ENCODE measurements at places on chromosomes 4 and X.

DNA sequence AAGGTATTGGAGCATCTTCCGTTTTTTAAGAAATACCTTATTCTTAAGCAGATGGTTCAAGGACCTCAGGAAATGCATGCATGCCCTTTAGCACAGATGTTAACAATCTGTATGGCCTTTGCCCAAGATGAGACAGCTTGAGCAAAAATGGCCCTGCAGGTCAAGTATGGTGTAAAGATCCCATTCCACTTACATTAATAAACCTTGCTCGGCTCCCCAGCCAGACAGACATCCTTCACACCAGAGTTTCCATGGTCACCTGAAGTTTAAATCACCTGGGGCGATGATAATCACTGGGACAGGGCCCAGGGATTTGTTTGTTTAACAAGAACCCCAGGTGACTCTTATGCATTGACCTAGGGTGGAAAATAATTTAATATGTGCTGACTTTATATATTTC is 287.0 kb upstream of the NOCT start:
- no peak for DNase-seq

DNA sequence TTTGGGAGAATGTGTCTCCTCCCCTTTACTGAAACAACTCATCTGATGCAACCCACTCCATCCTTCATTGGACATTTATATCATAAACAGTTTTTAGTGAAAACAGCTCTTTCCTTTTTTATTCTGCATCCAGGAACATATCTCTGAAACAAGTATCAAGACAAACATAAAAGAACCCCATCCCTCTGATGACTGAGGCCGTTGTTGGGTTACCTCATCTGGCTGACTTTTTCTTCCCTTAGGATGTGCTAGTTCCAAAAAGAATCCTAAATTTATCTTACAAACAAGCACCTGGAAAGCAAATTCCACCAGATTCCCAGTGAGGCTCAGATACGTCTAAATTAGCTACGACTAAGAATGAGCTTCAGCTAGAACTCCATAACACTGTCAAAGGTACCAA is 483.7 kb upstream of the INTU start:
- DNase-seq, result no peak

DNA sequence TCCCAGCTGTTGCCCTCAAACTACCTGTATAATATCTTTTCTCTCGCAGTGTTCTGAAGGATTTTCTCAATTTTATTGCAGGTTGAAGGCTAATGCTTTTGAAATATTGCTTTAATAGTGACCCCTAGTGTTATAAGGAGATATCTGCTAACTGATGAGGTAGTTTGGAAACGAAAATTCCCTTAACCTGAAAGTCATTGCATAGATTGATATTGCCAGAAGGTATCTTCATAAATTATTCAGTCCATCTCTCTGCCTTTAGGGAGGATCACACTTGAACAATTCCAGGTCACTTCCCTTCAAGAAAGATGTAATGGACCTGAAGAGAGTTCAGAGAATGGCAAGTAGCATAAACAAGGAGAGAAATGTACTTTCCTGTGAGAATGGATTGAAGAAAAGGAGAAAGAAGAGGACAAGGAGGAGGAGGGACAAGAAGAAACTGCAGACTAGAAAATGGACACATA is 44.1 kb downstream of the TIGD4 start:
- no peak for DNase-seq

- peak; percentile 82 for DNase-seq
Measured at GRCh38 chrX:24150051-24150790, 692 bp downstream of the ZFX start.

DNA sequence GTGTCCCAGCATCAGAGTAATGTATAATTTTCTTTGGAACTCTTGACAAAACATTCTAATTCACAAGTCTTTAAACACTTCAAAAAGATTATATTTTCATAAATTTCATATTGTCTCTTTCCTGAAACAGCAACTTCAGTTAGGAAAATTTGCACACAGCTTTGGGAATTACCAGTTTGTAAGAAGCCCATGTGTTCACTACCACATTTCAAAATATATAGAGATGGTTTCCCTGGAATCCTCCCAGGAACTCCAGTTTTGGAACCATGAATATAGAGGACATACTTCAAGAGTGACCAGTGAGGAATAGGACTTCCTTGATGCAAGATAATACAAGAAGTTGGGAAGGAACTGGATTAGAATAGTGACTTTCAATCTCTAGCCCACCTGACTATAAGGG is 28.7 kb upstream of the HPGDS start:
- DNase-seq, result no peak

DNA sequence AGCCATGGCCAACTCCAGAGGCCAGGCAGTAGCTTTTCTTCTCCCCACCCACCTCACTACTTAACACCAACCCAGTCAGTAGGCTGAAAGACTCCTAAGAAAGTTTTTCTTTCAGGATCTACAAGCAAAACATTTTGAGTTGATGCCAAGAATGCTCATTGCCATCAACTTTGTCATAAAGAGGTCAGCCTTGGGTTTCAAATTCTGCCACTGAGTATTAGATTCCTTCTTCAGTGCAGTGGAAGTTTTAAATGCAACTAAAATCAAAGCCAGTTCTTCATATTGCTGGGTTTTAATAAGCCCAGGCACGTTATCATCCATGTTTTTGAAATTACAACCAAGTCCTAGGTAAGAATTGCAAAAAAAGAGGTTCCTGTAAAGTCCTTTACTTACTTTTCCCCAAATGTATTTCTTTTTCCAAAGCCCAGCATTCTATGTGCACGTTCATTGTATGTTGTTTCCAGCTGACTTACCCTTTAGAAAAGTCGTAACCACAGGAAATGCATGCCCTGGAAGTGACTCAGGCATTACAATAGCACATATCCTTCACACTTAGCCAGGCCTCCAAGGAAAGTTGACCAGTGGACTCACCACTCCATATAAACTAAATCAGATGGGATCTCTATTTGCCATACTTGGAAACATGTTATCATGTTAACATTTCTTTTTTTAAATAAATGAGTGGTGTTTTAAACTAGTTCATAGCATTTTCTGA is 229.9 kb downstream of the SOX3 start:
- DNase-seq, result no peak

DNA sequence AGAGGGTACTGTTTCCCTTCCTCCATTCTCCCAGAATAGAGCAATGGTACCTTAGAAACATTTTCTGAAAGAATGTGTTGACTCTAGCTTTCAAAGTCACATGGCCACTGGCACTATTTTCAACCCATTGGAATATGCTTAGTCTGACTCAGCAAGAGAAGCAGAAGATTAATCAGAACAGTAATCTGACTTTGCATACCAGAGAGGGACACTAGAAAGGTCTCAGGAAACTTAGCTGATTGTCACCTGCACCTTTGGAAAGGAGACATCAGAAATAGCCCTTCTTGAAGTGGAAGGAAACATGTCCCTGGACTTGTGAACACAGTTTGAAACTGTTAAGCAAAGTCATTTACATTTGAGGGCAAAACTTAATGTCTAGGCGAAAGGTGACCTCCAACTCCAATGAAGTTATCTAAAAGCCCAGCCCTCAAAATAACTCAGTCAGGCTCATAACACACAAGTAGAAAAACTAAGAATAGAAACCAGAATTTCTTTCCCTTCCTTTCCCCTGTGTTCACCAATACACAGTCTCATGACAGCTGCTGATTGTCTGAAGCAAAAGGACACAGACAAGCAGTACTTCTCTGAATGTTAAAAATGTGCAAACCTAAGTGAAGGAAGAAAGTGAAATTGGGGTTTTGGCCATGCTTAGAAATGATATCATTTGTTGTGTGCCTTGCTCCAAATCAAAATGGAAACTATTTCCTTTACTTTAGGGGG is 270.8 kb downstream of the GRIA3 start:
- no peak for DNase-seq

DNA sequence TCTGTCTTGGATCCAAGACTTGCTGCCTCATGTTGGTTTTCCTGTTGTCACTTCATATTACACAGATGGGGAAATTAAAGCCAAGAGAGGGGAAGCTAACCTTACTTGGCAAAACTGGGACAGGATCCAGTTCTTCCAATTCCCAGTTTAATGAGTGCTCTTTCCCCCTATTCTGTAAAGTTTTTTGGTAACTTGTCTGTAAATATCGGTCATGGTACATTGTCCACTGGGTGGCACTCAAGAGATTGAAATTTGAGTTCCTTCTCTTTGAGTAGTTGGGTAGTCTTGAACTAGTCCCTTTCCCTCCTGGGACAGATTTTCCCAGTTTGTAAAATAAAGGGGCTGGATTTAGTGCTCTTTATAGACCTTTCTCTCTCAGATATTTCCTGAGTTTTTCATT is 12.4 kb upstream of the EOLA2 start:
- DNase-seq, result no peak

GRCh38 chr4:134463771-134464170 is 262.2 kb upstream of the PABPC4L start:
- no peak for DNase-seq

- DNase-seq, result no peak
Measured at GRCh38 chr4:53044651-53044960, 182.5 kb downstream of the RASL11B start.

GRCh38 chr4:99180382-99181070 is 36.4 kb upstream of the ADH4 start:
- no peak for DNase-seq

DNA sequence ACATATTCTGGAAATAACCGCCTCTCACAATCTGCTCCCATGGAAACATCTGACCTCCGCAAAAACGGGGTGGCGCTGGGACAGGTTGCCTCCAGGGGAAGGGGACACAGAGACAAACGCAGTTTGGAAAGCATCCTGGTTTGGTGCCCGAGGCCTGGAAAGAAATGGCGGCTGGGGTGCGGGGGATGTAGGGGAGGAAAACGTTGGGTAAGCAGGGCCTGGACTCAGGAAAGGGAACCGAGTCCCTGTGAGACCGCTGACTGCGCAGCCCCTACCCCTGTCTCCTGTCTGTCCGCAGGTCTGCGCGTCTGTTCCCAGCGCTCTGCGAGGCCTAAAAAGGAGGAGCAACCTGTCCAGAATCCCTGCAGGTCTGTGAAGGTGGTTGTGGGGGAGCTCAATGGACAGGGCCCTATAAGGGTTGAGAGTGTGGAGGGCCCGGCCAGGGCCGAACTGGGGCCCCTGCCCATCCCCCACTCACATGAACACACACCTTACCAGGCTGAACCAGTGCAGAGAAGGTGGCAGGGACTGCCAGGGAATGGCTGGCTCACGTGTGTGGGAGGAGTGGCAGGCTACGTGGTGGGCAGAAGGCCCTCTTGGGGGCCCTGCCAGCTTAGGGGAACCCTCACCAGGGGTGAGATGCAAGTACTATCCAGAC is 672 bp downstream of the TCEAL3 start:
- no peak for DNase-seq

DNA sequence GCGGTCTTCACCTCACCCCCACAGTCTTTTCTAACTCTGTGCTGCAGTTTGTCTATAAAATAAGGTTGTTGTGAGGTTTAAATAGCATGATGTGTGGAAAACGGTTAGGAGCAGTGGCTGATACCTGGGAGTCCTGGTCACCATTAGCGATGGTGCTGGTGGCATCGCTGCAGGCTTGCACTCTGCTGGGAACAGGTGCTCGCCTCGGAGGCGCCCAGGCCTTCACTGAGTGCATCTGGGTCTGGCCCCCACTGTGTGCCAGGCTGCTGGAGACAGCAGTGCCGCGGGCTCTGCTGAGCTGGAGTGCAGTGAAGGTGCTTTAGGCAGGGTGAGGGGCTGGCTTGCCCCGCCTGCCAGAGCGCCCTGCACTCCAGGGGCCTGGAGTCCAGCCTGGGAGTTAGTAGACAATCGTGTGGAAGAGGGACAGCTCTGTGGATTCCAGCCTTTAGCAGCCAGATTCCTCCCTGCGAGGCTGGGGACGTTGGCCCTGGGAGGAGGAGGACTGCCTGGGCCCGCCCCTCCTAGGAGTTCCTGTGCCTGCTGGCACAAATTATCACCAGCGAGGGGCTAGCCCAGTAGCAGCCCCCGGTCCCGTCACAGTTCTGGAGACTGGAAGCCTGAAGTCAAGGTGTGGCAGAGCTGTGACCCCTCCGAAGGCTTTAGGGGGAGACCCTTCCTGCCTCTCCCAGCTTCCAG is 7.3 kb downstream of the RGS12 start:
- DNase-seq, result no peak

DNA sequence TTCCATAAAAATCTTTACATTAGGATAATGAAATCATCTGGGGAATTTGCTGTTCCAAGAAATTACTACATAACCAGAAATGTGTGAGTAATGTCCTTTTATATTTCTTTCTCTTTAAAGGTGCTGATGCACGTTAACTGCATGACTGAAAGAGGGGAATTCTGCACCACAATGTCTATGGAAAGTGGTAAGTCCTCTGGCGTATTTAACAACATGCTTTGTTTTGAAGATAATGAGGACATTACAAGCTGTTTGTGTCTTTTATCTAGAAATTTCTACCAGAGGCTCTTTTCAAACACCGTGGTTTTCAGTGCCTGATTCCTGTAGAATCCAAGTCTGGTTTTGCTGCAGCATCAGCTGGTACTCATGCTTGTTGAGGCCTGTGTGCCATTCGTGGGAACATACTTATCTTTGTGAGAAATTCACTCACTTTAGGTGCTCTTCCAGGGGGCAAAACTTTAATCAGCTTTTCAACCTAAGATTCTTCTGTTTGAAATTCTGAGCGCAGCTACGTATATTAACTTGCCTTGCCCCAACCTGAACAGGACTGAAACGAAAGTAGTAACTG is 257.2 kb downstream of the PDHA2 start:
- DNase-seq, result no peak

DNA sequence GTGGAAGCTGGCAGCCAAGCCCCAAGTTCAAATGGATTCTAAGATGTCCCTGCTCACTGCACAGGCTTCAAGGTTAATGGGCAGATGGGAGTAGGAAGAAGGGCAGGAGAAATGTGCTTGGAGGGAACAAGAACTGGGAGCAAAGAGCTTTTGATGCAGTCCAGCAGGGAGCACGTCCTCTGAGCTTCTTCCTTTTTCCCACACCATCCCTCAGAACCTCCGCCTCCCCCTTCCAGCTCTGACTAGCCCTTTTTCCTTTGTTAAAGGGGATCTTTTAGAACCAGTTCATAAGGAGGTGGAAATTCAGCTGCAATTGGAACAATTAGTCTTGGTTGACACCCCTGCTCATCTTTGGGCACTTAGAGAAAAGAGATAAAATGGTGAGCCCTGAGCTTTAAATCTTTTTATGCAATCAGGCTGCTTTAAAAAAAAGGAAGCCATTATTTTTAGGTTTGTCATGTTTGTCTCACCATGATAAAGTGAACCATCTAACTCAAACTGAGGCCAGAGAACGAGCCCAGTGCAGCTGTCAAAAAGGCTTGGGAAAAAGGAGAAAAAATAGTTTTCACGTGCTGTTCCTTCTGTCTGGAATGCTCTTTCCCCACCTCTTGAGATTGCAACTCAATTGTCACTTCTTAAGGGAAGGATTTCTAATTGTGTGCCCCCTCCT is 135.8 kb upstream of the IL1RAPL2 start:
- no peak for DNase-seq

DNA sequence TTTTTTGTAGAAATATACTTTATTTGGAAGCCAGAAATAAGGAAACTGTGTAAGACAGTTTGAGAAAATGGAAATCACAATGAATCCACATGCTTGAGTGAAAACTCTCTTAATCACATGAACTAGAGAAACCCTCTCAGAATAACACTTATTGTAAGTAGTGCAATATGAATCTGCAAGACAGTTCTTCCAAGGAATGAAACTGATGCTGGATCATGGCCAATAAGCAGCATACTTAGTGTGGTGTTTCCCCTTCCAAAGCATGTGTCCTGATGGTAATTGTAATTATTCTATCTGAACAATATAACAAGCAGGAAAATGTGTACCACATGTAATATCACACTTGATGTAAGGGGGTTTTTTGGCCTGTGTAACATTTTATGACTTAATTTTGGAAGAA is 1870.5 kb upstream of the TENM3 start:
- no peak for DNase-seq

GRCh38 chr4:44434247-44434646 is 14.4 kb downstream of the KCTD8 start:
- no peak for DNase-seq

GRCh38 chr4:53371049-53371448 is 5.2 kb upstream of the SCFD2 start:
- DNase-seq, result no peak
